ENCODE measurements at places on chromosomes 16 and 17. TPM values are rescaled to one million over a fixed set of nuclear protein-coding genes. Genes with fewer than 3 reads are reported as not detected.

SGF29 gene
- total RNA-seq, result 21.4 TPM

PRRT2 gene
- total RNA-seq, result 15.1 TPM

IQCK gene
- 23.0 TPM for total RNA-seq

CHP2 gene
- total RNA-seq, result 0.17 TPM

MSLN gene
- total RNA-seq, result 0.81 TPM

DNA sequence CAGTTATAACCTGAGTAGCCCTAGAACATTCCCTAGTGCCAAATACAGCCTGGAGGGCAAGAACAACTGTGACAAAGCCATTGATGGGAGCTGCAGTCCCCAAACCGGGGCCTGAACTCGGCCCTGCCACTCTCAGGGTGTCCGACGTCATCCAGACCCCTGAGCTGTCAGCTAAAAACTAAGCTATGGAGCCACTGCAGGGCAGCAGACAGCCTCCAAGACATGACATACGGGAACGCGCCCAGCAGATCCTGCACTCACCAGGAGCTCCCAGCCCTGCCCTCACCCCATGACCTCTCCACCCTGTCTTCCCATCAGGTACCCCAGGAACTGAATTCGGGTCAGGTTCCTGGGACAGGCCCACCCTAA is 28.4 kb downstream of the KDM8 start:
- no peak for DNase-seq

DNA sequence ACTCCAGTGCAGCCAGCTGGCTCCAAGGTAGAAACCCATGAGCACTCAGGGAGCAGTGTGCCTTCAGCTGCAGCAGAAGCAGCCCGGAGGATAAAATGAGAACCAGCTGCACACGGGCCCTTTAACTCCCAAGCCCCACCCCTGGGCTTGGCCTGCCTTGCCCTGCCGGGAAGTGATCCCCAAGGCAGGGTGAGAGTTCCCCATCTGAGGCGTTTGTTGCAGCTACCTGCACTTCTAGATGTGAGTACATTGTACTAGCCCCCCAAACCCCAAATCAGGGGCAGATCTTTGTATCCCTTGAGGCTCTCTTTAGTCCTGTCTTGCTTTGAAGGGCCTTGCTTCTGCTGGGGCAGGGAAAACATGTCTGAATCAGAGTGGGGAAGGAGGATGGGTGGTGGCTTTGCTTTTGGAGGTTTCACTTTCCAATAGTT is at the start of gene MVP:
MVP (plus strand) TSS at position 192 of the 431 bp plus-strand sequence. CDS start 10,088 bp downstream, outside the sequence.
- no peak for DNase-seq

DNA sequence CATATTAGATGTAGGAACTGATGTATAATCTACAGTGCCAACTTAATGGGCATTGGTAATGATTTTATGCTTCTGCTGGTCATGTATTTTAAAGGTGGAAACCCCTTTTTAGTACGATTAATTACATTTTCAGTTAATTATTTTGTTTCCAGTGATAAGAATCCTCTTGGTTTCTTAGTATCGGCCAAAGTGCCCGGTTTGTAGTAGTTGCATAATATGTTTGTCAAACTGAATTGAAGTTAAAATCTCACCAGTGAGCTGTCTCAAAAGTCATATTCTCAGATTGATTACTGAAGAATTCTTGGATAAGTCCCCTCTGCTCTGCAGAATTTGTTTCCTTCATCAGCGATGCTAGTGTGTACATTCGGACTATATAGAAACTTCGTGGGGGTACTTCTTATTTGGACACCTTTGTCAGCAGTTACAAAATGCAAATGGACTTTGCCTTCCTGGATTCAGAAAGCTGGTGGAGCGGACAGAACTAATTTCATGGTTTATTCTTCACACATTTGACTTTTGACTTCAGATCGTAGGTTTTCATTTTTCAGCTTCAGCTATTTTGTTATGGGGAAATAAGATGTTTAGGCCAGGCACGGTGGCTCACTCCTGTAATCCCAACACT is 28.2 kb downstream of the SLC47A1 start:
- DNase-seq, result no peak

DNA sequence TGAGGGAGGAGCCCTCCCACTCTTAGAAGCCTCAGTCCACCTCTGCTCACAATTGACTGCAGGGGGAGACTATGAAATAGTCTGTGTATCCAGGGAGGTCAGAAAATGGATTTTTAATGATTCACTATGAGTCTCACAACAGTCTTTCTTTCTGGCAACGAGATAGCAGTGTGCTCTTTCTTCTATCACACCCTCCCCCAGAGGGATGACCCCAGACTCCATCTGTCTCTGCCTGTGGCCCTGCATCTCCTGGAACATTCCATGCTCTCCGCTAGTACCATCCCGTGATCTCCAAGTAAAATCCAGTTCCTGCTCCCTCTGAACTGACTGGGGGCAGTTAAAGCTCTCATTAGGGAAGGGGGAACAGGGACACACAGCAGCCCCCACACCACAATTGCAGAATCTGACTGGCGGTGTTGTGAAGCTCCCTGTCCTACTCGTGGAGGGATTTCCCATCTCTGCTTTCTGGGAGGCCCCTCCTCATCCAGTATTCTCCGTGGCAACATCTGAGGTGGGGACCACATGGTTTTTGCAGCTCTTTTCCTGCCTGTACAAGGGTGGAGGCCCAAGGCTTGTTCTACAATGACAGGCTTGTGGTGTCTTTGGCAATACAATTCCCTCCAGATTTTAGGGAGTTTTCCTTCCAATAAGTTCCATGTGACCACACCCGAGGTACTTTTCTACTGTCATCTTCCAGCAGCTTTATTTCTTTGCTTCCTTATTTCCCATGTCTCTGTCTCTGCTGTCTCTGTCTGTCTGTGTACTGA is 19.4 kb downstream of the NATD1 start:
- no peak for DNase-seq

DNA sequence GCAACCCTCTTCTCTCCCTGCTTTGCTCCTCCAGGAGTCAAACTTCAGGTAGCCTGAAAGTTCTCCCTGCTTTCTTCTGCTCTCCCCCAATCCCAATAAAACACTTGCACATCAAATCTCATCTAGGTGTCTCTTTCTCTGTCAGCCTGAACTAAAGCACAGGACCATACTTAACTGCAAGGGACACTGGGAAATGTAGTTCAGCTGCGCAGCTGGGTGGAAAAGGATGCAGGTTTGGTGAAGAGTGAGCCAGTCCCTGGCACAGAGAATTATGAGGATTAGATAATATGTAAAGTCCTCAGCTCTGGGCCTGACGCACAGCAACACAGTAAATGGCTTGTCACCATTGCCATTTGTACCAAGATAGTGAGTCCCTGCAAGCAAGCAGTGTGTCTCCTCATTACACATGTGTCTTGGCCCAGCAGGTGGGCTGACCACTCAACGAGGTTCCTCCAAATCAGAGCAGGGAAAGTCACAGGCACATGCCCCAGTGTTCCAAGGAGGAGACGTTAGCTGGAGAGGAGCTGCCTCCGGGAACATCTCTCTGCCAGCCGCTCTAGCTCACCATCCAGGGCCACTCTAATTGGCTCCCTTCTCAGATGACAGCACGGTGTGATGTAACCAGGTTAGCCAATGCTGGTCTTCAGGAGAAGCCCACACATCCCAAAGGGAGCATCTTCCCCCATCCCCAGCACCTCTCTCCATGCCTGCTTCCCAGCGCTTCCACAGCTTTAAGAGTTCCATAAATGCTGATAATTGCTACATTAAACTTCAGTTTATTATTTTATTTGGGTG is 29.7 kb upstream of the IRX3 start:
- no peak for DNase-seq

GRCh38 chr16:64773638-64774037 is 348.2 kb downstream of the CDH11 start:
- no peak for DNase-seq

GRCh38 chr17:77235370-77235941 is 94.7 kb downstream of the SEC14L1 start:
- no peak for DNase-seq

Data from type B pancreatic cell (in vitro differentiated cells).